NCI-H1105 treated with DMSO at 0.1 percent for 48 hours (cell line): ENCODE measurements at places on chromosomes 6 and 20.

DNA sequence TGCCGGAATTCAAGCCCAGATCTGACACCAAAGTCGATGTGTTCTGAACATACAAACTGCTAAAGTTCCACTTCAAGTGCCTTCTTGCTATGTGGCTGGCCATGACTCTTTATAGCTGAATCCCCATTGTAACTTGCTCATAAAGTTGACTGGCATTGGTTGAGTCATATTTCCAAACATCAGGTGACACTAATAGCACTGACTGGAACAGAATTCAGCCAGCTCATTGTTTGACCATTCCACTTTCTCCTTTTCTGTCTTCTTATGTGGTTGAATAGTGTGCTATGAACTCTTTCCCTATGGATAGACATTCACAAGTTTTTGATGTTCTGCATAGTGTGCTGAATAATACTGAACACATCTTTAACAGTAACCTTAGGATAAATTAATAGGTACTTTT is 266.2 kb upstream of the ZFP64 start:
- DNase-seq = no peak

DNA sequence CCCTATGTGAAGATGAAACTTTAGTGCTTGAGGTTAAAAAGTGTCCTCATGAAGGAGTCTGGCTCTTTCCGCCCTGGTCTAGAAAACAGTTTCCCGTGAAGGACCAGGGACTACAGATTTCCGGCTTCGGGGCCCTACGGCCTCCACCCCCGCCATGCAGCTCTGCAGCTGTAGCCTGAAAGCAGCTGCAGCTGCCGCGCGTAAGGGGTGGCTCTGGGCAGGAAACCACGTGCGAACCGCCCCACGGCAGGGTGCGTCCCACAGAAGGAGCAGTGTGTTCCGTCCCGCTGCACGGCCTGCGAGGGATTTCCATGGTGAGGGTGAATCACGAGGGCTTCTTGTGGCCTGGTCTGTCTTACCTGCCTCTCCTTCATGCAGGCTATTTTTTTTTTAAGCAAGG is 117.0 kb downstream of the ERMARD start:
- DNase-seq = no peak

GRCh38 chr6:165662749-165663376 is at the start of gene PDE10A:
Gene PDE10A, minus strand, starts transcription at chr6:165663241. Its CDS starts 430 bp downstream, at chr6:165662811.
- DNase-seq = peak; percentile 67

DNA sequence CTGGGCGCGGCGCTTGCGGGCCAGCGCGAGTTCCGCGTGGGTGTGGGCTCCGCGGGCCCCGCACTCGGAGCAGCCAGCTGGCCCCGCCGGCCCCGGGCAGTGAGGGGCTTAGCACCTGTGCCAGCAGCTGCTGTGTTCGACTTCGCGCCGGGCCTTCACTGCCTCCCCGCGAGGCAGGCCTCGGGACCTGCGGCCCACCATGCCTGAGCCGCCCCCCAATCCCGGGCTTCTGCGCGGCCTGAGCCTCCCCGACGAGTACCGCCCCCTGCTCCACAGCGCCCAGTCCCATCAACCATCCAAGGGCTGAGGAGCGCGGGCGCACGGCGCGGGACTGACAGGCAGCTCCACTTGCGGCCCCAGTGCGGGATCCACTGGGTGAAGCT is 36.2 kb downstream of the RIOK1 start:
- no peak for DNase-seq

GRCh38 chr6:106631346-106631745 is 2.0 kb downstream of the QRSL1 start:
- DNase-seq = no peak

DNA sequence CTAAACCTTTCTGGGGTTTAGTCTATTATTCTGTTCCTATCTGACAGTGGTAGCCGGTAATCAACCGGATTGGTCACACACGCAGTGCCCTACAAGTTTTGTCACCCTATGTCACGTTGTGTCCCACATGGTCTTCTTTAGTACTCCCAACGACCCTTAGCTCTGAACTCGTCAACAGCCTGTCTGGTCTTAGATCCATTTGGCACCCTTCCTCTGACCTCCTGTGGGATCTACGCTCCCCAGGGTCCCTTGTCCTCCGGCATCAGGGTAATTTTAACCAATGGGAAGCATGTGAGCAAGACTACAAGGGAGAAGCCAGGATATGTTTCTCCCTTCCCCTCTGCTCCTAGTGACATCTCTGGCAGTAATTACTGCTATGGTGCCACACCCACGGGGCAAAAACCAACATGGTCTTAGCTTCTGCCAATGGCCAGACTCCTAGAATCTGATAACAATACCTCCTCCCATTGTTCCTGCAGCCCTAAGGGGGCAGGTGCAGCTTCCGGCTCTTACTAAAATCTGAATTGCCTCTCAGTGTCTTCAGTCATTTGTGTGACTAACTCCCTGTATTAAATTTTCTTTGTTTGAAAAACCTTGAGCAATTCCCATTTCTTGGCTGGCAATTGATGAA is 56.6 kb downstream of the MAFB start:
- peak; percentile 49 for DNase-seq

- DNase-seq = no peak
Observed at GRCh38 chr6:150929416-150929815, 63.9 kb downstream of the MTHFD1L start.

DNA sequence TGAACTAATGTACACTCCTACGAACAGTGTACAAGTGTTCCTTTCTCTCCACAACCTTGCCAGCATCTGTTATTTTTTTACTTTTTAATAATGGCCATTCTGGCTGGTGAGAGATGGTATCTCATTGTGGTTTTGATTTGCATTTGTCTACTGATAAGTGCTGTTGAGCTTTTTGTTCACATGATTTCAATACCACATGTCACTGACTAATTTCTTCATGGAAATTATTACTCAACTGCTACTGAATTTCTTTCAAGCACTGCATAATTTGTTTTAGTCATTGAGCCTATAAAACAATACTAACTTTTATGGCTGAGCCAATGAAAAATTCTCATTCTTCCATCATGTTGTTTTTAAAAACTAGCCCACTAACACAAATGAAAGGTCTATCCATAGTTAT is 115.4 kb downstream of the FRK start:
- no peak for DNase-seq

GRCh38 chr6:108106261-108106660 is 31.7 kb upstream of the OSTM1 start:
- DNase-seq = no peak

GRCh38 chr6:40438246-40438887 is 148.8 kb downstream of the LRFN2 start:
- DNase-seq = no peak

DNA sequence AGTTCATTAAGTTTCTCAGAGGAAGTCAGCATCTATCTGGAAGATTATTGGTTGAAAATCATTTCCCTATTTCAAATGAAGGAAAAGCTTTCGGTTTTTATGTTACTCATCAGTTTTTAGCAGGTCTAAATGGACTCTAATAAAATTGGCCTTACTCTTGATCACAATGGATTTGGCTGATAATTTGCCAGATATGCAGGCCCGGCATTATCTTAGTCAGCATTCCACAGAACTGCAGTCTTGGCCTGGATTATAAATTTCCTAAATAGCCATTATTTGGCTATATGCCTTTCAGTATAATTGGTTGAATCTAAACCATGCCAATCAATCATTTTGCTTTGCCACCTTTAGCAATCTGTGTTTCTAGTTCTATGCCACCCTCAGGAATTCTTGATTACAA is 91.7 kb upstream of the KCNQ5 start:
- no peak for DNase-seq

- DNase-seq = no peak
Observed at GRCh38 chr20:14295770-14296309, 41.6 kb downstream of the FLRT3 start.

GRCh38 chr20:56860413-56860812 is 231.3 kb downstream of the TFAP2C start:
- no peak for DNase-seq

- no peak for DNase-seq
Observed at GRCh38 chr20:45306431-45306982, at the start of gene RBPJL. Gene RBPJL, plus strand, starts transcription at chr20:45306840. Its CDS starts 83 bp downstream, at chr20:45306923.

DNA sequence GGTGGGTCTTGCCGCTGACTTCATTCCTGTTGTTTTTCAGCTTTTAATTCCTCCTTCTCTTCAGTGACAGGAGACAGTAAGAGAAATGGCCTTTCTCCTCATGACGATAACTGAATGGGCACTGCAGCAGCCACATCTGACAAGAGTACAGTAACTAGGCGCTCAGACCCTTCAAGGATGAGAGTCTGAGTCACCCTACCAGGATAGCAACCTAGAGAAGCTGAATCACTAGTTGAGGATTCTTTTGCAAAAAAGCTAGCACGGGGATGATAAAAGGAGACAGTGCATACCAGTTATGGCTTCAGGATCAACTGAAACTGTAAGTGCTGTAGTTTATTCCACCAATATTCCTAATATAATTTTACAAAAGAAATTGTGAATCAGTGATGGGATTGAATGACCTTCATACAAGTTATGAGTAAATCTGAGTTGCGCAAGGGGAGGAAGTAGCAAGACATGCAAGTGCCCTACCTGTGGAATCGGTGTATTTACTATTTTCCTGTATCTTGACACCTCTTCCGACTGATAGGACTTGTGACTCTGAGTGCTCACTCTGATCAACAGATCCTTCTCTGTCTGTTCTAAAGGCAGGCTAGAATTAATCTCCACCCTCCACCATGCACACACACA is 161.8 kb upstream of the GRIK2 start:
- no peak for DNase-seq

GRCh38 chr6:108944707-108945680 is 96.8 kb downstream of the ARMC2 start:
- DNase-seq = no peak

DNA sequence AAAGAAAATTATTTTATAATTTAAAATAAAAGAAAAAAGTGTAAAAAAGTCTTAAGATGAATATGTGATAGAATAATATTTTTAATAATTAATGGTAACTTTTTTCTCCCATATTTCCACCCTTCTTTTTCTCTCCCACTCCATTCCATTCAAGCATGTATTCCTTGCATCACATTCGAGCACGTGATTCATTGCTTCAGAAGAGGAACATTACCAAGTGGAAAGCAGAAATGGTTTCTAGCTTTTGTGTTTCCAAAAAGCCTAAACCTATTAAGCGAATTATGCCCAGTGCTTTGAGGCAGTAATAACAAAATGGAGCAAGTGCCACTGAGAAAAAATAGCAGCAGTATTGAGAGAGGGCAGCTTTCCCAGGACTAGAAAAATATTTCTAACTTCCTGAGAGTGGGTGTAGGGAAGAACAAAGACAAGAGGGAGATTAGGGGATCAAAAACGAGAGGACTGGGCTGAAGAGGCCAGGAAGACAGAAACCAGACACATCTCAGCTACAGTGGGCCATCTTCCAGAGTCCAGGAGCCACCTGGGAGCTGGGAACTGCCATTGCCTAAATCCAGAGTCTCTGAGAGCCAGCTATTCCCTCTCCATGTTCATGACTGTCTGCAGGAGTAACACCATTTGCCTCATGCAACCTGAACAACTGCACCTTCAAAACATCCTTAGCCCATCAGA is 15.0 kb upstream of the AKIRIN2 start:
- DNase-seq = no peak

DNA sequence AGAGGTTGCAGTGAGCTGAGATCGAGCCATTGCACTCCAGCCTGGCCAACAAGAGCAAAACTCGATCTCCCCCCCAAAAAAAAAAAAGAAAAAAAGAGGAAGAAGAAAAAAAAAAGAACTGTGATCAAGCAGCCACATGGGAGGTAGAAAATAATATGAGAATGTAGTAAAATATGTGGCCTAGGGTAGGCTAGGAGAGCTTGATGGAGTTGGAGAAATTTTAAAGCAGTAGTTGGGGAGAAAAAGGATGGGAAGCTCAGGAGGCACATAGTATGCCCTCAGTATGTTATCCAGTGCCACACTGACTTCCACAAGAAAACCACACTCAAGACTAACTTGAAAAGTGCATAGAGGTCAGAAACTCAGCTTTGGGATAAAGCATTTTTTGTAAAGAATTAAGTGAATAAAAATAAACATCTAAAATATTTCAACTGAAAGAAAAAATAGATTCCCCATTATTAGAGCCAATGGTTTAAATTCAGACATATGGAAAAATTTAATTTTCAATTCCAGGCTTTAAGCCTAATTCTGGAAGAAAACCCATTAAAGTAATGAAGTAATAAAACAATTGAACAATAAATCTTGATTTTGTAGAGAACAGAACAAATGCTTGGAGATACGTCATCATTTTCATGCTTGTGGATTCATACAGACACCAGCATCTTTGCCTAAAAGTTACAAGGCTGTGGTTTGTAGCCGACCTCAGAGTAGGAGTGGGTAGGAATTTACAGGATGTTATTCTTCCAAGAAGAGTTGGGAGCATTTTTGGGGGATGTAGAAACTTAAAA is 34.7 kb downstream of the PLEKHG1 start:
- DNase-seq = no peak

- DNase-seq = no peak
Observed at GRCh38 chr6:124590001-124590400, 372.2 kb upstream of the RNF217 start.

- peak; percentile 53 for DNase-seq
Observed at GRCh38 chr6:160801418-160801817, 99.4 kb downstream of the PLG start.

DNA sequence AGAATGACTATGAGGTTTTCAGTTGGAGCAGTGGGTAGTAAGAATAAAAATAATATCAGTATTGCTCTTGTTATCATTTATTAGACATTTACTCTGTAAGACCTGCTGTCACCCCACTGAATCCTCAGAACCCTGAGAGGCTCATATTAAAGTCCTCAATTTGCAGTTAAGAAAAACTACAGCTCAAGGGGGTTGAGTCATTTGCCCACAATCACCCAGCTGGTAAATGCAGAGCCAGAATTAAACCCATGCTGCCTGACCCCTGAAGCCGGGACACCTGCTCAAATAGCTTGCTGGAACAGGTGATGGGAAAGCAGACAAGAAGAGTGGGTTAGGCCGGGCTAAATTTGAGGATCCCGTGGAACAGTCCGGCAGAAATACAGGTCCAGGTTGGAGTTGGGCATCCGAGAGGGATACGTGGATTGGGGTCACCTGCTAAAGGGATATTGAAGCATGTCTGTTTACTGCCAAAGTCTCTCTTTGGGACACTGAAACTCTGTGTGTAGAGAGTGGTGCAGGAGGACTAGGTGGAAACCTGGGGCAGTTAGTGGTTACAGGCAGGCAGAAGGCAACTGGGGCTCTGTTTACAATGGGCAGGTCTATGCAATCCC is 344.1 kb downstream of the CDC5L start:
- no peak for DNase-seq

- DNase-seq = no peak
Observed at GRCh38 chr6:71879016-71879415, 7.3 kb upstream of the RIMS1 start.

DNA sequence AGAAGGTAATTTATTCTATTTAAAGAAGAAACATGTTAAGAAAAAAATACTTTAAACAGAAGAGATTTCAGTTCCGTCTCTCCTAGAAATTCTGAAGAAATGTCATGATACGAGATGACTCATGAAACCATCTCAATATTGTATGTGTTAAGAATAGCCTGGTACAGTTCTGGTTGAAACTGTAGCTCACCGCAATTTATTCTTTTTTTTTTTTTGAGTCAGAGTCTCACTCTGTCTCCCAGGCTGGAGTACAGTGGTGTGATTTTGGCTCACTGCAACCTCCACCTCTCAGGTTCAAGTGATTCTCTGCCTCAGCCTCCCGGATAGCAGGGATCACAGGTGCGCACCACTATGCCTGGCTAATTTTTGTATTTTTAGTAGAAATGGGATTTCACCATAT is 103.3 kb downstream of the ARHGAP18 start:
- no peak for DNase-seq

- DNase-seq = no peak
Observed at GRCh38 chr6:6918216-6918983, 189.4 kb upstream of the RREB1 start.
